Activated naive CD4-positive, alpha-beta T cell treated with anti-CD3 and anti-CD28 coated beads, Interleukin-2, amount 10 ng/mL, durations not matched to agents 7 days and 5 days (primary cell): ENCODE measurements at places on chromosomes 16 and 17.

GRCh38 chr16:72234387-72234786, 62.4 kb upstream of the PMFBP1 start:
- DNase-seq = no peak

DNA sequence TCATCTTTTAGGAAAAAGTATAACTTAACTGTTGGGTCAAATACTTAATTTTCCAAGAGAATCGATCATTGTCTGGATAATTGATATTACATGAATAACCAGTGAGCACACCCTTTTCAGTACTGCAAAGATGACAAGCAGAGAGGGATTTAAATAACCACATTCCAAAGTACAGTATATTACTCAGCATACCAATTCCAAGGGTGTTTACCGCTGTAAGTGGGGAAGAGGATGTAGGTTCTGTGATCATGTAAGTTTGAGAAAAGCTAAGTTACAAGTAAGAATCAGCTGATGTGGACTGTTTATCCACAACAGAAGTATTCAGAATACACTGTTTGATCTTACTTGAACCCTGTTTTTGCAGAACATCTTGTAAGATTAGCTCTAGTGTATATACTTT, 6.1 kb downstream of the GDE1 start:
- DNase-seq = no peak

DNA sequence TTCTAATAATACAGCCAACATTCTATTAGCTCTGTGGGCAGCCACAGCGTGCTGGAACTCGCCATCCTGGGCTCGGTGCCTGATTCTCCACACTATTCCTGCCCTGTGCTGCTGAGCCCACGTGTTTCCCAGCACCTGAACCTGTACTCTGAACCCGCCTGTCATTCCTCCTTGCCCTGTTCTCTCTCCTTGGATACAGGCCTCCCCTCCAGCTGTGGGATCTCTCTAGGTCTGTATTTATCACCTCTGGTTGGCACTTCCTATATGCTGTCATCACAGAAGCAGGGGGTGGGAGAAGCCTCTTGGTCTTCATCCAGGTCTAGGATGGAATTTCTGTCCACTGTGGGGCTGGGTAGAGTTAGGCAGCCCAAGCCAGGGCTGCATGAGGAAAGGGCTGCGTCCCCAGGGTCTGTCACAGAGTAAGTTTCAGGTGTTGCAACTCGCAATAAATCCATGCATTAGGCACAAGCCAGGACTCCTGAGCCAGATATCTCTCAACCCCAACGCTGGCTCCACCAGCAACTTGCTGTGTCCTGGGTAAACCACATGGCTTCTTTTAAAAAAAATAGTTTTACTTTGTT, 56.0 kb downstream of the ABAT start:
- no peak for DNase-seq

- DNase-seq = peak; percentile 29
Observed at GRCh38 chr17:83124871-83125514, 45.6 kb downstream of the METRNL start.

DNA sequence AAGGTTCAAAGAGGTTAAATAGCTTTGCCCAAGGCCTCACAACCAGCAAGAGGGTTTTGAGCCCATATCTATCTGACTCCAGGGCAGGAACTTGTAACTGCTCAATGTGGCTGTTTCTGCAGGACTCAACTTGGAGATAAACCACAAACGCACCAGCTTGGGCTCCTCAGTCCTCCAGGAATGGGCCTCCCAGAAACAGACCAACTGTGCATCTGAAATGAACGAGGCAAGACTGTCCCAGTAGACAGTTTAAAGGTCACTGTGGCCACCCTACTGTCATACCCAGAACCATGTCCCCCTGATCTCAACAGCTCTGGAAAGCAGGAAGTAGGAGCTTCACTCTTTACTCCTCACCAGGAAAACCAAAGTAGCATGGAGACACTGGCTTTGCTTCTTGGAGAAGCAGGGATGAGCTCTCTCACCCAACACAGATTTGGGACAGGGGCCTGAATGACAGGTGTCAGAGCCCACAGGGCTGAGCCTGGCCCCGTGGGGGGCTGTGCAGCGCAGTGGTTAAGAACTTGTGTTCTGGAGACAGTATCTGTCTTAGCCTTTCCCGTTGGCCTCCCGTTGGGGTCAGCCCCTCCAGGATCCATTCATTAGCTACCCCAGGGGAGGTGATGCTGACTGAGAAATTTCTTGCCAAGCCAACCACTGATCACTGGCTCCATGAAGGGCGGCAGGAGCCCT, 2.3 kb upstream of the CALB2 start:
- DNase-seq = no peak

DNA sequence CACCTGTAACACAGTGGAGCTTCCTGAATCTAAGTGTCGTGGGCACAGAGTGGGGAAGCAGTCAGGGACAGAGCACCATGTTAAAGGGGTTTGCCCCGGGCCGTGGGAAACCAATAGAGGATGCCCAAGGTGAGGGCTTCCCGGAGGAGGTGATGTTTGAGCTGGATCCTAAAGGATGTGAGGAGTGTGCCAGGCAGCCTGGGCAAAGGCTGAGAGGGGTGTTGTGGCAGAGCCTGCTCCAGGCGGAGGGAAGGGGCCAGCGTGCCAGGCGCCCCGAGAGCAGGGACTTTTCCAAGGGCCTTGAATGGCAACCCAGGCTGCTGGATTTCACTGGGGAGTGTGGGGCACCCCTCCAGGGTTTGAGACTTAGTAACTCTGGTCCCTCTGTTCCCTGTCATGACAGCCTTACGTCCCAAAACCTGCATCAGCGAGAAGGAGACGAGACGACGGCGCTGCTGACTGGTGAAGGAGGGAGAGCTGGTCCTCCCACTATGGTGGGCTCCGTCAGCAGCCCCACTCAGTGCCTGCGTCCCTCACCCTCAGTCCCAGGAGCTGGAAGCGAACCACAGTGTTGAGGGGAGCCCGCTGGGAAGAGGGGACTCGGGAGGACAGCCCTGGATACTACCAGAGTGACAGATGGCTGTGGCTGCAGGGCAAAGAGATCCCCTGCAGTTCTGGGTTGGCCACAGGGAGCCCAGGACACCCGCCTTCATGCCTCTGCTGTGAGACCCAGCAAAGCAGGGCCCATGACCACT, 228.4 kb downstream of the KATNIP start:
- DNase-seq = no peak

DNA sequence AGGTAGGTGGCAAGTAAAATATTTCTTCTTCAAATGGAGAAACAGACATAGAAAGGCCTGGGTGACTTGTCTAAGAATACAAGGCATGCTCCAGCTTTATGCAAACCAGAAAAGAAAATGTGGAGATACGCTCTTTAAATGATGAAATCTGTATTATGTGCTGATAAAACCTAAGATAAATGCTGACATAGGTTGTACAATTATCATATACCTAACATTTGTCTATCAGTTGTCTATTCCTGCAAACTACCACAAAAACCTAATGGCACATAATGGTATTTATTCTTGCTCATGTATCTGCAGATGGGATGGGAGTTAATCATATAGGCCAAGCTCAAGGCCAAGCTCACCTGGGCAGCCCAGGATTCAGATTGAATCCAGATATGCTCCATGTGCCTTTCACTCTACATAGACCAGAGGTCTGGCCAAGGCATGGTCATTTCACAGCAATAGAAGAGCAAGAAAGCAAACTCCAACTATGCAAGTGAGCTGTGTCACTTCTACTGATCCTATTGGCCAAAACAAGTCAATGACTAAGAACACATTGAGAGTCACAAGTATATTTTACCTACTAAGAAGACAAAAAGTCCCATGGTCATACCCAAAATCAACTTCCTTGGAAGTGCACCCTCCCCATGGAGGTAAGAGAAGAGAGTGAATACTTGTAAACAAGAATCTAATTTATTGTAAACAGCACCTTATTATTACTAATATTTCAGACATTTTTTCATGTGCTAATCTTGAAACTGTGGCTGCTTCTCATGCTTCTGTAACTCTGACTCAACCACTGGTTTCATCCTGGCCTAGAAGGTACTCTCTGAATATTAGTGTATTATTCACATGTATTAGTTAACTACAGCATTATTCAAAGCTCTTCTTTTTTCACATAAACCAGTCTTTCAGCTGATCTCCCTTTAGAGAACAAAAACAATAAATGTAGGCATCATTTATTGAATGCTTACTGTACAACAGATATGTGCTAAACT, 270.7 kb upstream of the SOX9 start:
- DNase-seq = no peak

DNA sequence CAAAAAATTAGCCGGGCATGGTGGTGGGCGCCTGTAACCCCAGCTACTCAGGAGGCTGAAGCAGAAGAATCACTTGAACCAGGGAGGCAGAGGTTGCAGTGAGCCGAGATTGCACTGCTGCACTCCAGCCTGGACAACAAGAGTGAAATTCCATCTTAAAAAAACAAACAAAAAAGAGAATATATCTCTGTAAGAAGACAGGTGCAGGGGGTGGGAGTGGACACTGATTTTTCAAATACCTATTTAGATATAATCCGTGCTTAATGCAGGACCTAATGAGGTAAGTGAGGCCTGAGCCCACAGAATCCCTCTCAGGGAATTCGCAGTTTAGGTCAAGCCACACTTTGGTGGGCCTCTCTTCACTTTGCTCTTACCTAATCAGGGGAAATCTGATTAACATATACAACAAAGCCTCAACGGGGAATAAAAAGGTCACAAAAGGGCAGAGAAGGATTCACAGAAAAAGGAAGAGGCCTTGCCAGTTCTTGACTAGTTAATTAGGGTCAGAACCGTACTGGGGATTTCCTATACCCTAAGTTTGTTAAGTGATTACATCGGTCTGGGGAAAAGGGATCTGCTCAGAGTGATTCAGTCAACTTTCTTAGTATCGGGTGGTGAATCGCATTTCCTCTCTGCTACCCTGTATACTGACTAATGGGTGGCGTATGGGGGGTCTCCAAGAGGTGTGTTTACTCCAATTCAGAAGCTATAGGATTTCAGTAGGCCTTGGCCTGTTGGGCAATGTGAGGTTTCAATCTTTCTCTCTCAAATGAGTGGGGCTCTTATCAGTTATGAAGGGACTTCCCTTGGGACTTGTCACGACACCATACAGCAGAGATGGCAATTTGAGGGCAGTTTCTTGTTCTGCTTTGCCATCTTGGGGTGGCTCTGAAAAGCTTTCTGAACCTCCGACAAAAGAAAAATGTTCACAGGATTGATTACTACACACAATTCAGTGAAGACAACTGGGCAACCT, 1.9 kb upstream of the NFAT5 start:
- DNase-seq = peak; percentile 49

DNA sequence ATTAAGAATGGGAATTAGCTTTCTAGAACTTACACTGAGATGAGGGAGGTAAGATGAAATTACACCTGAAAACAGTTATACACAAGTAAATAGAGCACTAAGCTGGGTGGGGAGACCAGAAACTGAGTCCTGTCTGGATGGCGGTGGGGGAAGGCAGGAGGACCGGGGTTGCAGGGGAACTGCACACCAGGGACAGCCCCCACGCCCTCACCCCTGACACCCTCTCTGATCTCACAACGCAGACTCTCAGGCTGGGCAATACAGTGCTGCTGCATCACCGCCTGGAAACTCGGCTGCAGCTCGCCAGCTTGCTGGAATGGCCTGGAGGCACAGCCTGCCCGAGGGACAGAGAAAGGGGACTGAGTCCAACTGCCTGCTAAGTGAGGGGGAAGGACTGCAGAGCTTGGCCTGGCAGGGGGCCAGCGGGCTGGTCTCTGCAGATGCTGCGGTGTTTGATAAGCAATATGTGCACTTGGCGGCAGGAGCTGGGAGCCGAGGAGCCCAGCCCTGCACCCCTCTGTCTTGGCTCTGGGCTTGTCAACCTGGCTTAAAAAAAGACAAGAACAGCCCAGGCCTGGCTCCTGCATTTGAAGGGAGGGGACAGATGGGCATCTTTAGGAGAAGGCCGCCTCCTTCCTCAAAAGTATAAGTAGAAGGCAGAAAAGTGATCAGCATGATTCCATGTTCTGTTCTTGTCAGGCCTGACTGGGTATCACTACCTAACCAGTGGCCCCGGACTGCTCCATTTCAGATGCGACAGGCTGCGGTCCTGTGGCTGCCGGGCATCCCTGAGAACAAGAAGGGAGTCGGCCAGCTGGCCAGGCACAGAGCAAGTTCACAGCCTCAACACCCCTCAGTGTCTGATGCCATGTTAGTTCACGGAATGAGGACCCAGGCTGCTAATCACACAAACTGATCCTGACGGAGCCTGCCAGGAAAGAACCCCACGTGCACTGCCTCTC, 30.2 kb downstream of the SPHK1 start:
- DNase-seq = no peak

GRCh38 chr17:56298846-56299245, 145.6 kb downstream of the ANKFN1 start:
- DNase-seq = no peak

DNA sequence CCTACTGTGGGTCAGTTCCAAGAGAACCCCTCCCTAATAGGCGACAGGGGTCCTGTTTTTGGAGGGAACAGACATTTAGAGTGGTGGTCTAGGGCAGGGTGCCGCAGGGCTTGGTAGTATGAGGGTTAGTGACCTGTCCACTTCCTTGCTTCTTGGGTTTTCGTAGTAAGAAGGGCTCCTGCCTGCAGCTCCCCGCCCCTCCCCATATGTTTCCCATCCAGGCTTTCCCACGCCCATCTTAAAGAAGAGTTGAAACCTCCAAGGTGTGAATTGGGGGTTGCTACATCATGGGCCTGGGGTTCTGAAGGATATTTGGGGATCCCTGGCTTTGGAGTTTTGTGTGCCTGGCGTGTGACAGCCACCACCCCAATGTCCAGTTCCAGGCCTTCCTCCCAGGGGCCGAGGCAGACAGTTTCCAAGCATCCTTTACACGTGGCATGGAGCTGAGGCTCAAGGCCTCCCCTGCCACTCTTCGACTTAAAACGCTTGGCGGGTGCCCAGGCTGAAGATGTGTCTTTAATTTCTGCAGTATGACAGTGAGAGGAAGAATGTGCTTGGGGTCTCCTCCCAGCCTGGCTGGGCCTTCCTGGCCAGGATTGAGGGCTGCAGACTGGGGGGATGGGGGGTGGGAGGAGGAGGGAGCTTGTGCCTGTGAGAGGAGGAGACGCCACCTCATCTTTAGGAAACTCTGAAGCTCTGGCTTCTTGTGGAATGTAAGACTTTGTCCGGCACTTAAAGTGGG, 2.3 kb upstream of the COL1A1 start:
- DNase-seq = peak; percentile 14

GRCh38 chr16:67244387-67245185, 2.7 kb downstream of the FHOD1 start:
- DNase-seq = peak; percentile 84

- DNase-seq = peak; percentile 80
Observed at GRCh38 chr17:19447085-19447583, 36.1 kb downstream of the RNF112 start.

DNA sequence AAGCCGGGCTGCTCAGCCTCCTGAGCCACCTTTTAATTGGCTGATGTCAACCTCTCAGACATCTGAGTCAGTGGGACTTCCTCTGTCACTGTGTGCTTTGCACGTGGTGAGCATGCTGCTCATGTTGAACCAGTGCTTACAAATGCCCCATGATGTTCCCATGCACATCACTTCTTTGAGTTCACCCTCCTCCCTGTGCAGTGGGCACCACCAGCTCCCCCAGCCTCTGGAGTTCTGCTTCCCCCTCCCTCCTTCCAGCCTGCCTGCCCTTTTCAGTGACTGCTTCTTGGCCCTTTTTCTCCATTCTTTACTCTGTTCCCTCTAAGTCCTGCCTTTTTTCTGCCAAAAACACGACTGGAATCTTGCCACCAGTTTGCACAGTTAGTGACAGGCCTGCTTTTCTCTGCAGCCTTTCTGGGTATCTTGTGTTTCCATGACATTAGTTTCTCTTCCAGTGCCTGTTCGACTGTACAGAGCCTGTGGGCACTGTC, 41.6 kb downstream of the USP10 start:
- no peak for DNase-seq
